Left kidney (tissue), 8 donors: ENCODE measurements at places on chromosomes 2 and 18. TPM values are rescaled to one million over a fixed set of nuclear protein-coding genes. Genes with fewer than 3 reads are reported as not detected.

DNA sequence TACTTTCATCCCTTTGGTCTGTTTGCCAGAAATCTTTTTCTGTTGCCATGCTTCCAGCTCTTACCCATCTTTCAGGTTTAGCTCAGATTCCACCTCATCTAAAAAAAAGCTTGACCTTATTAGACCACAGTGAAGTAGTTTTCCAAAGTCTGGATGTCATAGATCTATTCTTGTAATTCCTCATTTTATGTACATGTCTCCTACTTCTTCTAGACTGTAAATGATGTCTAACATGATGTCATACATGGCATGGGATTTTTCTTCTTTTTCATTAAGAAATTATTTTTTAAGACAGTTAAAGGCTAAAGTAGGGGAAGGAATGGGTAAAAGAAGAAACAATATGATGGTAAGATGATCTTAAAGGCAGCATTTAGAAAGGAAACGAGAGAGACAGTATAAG, 11.3 kb downstream of the GLS start:
- no peak for DNase-seq

DNA sequence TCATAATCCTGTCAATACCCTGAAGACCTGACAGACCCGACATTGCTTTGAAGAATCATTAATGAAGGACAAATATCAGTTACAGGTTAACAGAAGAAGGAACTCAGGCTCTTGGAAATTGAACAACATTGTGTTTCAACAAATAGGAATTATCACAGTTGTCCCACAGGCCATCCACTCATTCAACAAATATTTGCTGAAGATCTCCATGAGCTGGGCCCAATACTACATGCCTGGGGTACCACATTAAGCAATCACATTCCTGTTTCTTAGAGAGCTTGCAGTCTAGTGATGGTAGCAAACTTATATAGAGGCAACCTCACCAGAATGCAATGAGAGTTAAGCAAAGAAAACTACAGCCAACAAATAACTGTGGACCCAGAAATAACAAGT, 671.6 kb upstream of the ACVR2A start:
- DNase-seq: no peak

- DNase-seq: no peak
Observed at GRCh38 chr18:55475916-55476315, 112.1 kb downstream of the TCF4 start.

- no peak for DNase-seq
Observed at GRCh38 chr2:171864357-171864985, 29.6 kb downstream of the SLC25A12 start.

Gene LIMS4
- polyA plus RNA-seq: 2.1 TPM

Gene PKDCC
- polyA plus RNA-seq: 363 TPM

Gene CHN1
- 34.7 TPM for polyA plus RNA-seq
